ENCODE measurements at places on chromosomes 11 and 22. TPM values are rescaled to one million over a fixed set of nuclear protein-coding genes. Genes with fewer than 3 reads are reported as not detected.

Gene NCF4
- 2.9 TPM for polyA plus RNA-seq

Gene MYRF
- 0.94 TPM for polyA plus RNA-seq

Gene PRODH
- polyA plus RNA-seq, result 12.3 TPM

Gene GRM5
- polyA plus RNA-seq, result not detected

GRCh38 chr22:28801845-28802594 is 1.7 kb upstream of the XBP1 start:
- DNase-seq, result no peak

GRCh38 chr11:2848497-2848896 is 37.1 kb downstream of the CDKN1C start:
- DNase-seq, result no peak

- DNase-seq, result no peak
Observed at GRCh38 chr11:44916801-44917385, 33.8 kb downstream of the TP53I11 start.

DNA sequence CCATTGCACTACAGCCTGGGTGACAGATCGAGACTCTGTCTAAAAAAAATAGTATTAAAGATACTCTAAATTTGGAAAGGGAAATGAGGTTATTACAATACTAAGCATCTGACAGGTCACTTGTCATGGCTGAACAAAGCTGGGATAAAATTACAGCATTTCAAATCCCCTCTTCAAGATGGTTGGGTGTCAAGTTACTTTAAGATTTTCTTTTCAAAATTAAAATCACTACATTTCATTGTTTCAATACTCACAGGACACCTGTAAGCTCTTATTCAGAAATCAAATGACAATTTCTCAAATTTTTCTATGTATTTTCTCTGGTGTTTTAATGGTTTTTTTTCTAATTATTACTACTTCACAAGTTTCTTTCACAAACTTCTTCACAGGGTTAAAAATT is 5.7 kb downstream of the TAF1D start:
- no peak for DNase-seq

DNA sequence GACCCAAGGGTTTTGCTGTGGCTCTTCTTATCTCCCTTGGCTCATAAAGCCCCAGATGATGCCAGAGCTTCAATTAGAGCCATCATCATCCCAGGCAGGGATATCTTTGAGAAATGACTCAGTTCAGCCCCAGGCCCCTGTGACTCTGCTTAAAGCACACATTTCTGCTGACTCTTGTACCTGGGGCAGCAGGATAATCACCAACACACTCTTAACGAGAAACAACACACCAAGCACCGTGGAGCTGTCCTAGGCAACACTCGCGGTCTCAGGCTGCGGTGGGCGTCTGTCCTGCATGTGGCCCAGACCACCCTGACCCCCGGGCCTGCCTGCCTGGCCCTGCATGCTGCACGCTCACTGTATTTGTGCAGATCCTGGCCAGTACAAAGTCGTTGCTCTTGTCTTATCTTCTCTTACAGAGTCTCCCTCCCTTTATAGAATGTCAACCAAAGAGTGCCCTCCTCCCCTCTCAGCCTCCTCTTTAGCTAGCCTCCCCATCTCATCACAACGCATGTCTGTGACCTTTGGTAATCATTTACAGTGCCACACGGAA is 114.2 kb upstream of the PARVA start:
- DNase-seq, result no peak

GRCh38 chr11:117691218-117691514 is 105.8 kb downstream of the DSCAML1 start:
- DNase-seq, result no peak

GRCh38 chr11:123527947-123528346 is 97.9 kb downstream of the GRAMD1B start:
- no peak for DNase-seq

DNA sequence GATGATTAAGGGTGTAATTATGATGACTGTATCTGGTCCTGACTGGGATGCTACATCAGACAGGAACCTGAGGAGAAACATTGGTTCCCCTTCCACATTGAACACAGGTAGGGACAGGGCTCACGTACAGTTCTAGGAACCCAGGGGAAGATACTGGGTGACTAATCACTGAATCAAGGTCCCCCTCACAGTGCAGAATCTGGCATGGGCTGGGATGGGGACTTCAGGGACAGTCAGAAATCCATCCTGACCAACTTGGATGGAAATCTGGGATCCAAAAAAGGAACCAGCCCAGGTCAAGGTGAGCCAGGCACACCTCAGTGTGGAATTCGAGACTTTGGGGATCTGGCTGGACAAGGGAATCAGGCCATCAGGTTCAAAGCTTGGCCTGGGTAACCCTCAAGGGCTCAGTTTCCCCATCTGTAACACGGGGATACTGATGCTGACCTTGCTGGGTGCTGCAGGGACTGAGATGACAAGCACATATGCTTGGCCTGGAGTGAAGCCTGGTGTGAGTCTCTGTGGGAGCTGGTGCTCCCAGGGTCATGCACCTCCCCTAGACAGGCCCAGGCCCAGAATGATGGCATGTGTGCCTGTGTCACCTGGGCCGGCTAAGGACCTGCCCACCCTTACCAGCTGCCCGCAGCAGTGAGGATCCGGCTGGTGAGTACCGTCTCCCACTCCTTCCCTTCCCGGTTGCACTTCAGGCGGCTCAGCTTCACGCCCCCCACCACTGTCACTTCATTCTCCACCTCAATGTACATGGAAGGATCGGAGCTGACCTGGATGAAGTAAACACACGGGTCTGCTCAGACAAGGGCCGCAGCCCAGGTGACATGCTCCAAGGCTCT is 67.4 kb upstream of the CLTCL1 start:
- no peak for DNase-seq

DNA sequence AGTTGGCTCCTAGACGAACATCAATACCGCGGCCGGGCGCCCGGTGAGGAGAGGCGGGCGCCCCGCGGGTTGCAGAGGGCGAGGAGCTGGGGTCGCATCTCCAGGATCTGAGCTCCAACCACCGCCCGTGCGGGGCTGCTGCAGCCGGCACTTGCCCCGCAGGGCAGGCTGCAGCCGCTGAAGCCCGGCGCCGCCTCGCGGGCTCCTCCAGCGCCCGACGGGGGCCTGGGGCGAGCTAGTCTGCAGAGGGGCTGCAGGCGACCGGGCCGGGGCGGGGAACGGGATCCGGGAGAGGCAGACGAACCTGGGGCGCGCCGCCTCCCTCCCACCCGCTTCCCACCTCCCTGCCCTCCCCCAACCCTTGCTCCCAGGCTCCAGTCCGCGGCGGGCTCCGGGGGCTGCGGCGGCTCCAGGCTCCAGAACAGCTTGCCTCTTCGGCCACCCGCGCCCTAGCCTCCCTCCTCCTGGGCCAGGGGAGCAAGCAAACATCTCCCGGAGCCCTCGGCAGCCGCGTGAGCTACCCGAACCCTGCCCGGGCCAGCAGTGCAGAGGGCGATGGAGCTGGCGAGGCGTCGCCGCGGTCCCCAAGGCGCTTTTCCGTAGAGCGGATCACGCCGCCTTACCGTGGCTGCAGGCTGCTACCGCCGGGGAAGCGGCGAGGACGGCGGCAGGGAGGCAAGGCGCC is 802 bp downstream of the TENM4 start:
- DNase-seq, result no peak

DNA sequence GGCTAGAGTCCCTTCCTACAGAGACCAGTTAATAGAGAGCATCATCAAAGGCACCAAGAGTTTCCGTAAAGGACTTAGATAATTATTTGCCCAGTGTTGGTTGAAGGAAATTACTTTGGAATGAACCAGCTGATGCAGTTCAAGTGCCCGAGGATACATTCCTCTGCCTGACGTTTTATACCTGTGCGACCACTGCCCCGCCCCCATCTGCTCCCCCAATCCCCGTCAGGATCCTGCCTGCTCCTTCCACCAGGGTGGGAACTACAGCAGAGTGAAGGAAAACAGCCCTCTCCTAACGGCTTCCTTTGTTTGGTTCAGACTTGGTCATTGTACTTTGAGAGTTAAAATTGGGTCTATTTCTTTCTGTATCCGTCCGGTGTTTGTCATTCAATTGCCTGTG is 761.5 kb downstream of the NTM start:
- DNase-seq, result no peak

- no peak for DNase-seq
Observed at GRCh38 chr11:118290923-118291322, 13.6 kb upstream of the CD3E start.

GRCh38 chr11:112632866-112633505 is 328.2 kb upstream of the NCAM1 start:
- no peak for DNase-seq

DNA sequence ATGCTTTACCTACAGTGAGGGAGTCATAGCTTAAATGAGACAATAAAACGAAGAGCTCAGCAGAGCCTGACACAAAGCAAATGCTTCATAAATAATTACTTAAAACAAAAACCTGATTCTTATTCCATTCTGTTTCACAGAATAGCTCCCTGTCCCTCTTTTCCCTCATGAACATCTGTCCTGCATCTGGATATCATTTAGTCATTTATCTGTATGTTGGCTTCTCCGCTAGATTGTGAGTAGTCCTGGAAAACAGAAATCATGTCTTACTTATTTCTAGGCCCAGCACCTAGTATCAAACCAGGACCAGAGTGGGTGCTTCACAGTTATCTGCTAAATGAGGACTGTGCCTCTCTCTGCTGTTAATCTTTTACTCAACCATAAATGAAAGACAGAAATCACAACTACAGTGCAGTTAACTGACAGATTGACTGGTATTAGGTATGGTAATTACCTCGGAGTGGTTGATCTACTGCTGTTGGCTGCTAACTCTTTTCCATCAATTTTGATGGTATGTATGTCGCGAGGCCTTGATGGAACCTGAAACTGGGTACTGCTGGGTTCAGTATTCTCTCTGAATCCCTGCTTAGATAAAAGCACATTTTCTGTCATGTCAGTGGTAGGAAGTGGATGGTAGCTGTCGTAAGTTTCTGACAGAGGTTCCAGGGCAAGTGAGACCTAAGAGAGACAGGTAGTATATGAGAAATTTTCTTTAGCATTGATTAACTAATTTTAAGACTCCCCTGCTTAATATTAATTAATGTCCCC is 31.5 kb downstream of the C2CD3 start:
- peak; percentile 19 for DNase-seq

DNA sequence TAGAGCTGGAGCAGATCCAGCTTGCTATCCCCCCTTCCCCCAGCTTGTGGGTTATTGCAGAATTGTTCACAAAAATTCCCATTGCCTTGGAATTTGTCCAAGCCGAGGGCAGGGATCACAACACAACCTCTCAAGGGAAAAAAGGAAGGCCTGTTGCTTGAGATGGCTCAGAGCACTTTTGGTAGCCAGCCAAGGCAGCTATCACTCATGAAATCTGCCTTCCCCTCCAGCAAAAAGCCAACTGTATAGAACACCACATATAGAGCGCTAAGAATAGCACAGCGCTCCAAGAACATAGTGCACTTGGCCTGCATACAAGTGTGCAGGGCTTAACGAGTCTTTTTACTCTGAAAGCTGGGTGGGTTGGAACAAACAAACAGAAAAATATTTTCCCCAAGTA is 46.2 kb downstream of the FAM83F start:
- peak; percentile 82 for DNase-seq

DNA sequence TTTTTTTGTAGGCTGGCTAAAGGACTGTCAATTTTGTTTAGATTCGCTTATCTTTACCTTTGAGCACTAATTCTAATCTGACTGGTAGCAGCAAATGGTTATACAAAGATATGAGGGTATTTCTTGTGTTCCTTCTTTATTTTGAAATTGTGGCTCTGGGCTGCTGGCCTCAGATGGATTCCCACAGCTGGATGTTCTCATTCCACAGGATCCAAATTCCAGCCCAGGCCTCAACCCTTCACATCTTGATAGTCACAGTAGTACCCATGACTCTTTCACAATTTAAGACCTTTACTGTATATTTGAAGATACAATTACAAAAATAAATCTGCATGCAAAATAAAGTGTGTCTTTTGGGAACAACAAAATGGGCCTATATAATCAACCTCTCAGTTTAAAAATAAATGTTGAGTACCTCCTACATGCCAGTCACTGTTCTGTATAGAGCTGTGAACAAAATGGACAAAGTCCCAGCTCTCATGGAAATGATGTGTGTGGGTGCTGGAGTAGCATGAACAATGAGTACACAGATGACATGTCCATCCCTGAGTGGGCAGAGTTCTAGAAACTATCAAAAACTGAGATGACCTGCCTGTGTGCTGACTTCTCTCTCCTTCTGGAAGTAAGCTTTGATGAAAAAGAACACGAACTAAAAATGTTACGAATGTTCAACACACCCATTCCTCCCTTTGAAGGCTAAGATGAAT is 51.7 kb upstream of the FBXO3 start:
- no peak for DNase-seq

GRCh38 chr11:27209562-27210005 is 153.4 kb downstream of the CCDC34 start:
- no peak for DNase-seq

Data from forelimb muscle (tissue), 1 donor.